Effector memory CD8-positive, alpha-beta T cell (primary cell): ENCODE measurements at places on chromosomes 12 and 14.
A peak's percentile ranks its signal among the peaks of the same experiment; 100 is the strongest.

DNA sequence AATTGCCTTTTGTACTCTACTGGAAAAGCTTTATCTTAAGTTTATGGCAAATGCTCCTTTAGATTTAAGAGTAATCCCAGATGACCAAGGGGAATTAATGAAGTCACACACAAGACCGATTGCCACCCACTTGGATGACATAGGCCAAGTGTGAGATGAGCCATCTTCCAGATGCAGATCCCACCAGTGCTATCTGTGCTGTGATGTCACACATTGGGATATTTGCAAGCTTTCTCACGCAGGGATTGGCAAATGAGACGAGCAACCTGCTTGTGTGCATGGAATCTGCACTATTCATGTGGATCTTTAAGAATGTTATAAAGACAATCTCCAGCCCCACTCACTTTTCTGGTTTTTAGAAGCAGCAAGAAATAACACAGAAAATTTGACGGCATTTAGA is 602.1 kb upstream of the TMEM132C start:
- DNase-seq: no peak

DNA sequence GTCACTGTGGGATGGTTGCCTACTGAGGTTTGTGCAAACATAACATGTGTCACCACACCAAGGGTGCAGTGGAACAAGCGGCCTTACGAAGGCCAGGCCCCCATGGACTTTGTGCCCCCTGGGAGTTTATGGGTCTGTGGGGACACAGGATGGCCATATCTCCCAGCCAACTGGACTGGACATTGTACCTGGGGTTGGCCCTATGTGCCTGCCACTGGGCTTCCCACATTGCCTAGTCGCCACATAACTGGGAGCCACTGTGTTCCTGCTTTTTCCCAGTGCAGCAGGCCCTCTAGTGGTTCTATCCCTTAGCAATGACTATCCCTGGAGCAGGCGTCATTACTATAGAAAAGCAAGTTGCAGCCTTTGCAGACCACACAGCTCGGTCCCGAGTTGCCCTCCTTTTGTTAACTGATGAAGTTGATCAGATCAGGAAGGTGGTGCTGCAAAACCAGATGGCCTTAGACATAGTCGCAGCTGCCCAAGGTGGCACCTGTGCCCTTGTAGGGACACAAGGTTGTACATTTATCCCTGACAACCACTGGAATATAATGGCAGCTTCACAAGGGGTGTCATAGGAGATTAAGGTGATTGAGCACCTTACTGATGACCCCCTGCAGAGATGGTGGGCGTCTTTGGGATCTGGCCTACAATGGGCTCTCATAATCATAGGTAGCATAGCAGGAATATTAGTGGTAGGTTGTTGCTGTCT is 15.2 kb upstream of the RNASE12 start:
- DNase-seq: no peak

DNA sequence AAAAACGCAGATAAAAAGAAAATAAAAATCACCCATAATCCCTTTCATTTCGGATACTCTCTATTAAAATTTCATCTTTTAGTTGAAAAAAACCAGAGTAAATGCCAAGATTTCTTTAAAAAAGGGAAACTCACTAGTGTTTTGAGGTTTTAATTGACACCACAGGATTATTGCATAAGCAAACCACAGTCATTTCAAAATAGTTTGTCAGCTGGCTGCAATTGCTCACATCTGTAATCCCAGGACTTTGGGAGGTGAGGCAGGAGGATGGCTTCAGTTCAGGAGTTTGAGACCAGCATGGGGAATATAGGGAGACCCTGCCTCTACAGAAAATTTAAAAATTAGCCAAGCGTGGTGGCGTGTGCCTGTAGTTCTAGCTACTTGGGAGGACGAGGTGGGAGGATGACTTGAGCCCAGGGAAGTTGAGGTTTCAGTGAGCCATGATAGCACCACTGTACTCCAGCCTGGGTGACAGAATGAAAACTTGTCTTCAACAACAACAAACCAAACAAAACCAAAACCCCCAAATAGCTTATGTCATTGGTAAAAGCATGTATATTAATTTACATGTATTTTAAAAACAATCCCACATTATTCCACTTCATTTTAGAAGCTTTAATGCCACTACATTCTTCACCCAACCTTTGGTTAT is 48.8 kb downstream of the SYNE2 start:
- DNase-seq: no peak

DNA sequence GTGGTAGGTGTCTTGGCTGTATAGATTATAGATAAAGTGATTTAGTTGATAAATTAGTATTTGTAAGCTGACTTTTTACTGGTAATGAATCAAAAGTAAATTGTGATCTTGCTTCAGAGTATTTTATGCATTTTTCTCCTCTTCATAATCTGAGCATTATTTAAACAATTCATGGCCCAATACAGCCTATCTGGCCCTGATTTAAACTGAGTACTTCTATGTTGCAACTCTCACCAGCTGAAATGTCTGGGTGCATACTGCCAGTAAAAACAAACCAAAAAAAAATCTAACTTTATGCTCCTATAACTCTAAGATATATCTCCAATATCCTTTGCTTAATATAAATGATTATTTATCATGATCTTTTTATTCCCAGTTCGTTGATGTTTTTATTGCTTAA is 86.6 kb downstream of the MIA2 start:
- no peak for DNase-seq

- no peak for DNase-seq
These were observed 6.0 kb downstream of the HOXC4 start for GRCh38 chr12:54059668-54060067.

- DNase-seq: no peak
These were observed 56.3 kb downstream of the SLC6A15 start for GRCh38 chr12:84856156-84856900.

- no peak for DNase-seq
These were observed 176.4 kb upstream of the TMTC1 start for GRCh38 chr12:29960122-29960521.

- DNase-seq: no peak
These were observed 28.2 kb upstream of the AMIGO2 start for GRCh38 chr12:47107926-47108325.

GRCh38 chr12:103632554-103633216 is 45.6 kb downstream of the STAB2 start:
- peak; percentile 40 for DNase-seq

DNA sequence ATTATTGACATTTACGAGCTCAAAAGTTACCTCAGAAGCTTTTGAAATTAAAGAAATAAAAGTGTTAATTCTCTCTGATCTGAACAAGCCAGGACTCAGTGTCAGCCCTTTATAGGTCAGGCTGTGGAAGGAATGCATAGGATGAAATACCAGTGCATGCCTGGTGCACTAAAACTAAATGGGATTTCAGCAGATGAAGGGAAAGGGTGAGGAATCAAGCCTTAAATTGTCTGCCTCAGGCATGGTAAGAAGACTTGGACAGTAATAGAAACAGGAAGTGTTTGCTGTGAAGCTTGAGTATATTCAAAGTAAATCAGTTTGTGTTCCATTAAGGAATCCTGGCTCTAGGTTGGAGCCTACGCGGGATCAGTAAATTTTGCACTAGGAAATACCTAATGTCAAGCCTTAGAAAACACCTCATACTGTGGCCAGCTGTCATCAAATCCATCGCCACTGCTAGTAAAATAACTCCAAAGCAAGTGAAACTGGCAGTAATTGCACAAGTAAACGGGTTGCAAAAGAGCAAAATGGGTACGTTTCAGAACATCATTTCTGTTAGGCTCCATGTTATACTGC is 76.3 kb downstream of the PDE3A start:
- DNase-seq: no peak

- DNase-seq: no peak
These were observed 349.7 kb downstream of the ATP23 start for GRCh38 chr12:58291106-58291505.

DNA sequence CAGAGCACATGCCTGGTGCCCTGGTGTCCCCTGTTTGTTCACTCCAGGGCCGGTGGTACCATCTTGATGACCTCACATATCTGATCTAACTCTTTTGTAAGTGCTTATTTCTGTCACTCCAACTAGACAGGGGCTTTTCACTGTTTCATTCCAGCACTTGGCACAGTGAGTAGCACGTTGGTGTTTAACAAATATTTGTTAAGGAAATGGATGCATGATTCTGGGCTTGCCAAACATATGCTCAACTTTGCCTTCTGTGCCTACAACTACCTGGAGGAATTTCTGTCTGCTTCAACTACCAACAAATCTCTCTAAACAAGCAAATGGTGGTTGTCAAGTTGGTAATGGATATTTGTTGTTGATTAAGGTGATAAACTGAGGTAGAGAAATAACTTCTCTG is 31.6 kb downstream of the PDE6H start:
- DNase-seq: no peak

GRCh38 chr14:25247609-25248008 is 197.7 kb upstream of the STXBP6 start:
- no peak for DNase-seq

GRCh38 chr12:116358536-116358892 is 81.0 kb upstream of the MED13L start:
- no peak for DNase-seq

- no peak for DNase-seq
These were observed 90.9 kb downstream of the ACTN1 start for GRCh38 chr14:68888025-68888850.

DNA sequence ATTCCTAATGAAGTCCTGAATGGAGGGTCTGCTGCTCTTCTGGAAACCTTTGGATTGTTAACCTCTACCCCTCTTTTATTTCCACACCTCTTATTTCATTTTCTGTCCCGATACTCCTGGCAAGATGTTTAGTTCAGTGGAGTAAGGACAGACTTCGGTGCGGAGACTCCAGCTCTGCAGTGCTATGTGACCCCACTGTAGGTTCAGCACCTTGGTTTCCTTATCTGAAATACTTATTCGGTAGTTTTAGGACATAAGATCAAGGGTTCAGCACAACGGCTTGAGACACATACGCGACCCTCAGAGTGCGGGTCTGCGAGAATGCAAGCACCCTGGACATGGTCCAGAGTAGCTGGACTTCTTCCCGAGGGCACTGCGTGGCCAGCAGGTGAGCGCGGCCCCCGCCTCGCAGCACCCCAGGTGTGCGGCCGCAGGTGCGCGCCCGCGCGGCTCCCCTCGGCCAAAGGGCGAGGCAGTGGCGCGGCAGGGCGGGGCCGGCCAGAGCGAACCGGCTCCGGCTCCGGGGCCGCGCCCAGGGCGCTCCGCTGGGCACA is 465 bp upstream of the FGD4 start:
- DNase-seq: no peak

- no peak for DNase-seq
These were observed 232.7 kb downstream of the RPAP3 start for GRCh38 chr12:47473091-47473490.

- no peak for DNase-seq
These were observed 7.3 kb downstream of the CIPC start for GRCh38 chr14:77105145-77105939.

DNA sequence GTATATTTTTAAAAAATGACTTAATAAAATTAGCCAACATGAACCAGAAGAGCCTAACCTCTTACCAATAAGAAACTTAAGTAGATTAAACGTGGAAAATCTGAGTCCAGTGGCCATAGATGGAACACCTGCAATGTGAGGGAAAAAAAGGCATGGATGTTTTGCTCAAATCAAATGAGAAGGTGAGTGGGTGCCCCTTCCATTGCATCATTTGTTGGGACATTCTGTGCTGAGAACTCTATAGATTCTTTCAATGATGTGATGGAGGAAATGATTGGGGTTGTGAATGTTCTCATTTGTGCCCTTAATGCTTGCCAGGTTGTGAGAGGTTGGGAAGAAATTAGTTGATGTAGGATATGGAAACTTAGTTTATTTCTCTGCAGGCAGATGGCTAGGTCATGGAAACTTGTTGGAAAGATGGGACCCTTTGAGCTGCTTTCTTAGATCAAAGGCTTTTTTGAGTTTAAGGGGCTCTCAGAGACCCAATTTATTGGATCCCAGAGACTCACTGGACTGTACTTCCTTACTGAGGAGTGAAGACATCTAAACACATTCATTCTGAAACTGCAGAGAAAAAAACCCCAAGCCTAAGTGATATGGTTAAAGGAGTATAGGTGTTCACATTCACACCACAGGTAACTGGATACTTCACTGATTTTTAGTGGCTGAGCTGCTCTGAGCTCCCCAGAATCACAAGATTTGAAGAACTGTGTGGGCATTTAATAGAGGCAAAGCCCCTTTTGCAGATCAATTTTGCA is 95.9 kb downstream of the DACT1 start:
- DNase-seq: no peak

- no peak for DNase-seq
These were observed 9.1 kb downstream of the NTF3 start for GRCh38 chr12:5440978-5441377.
